ENCODE measurements at places on chromosomes 2 and 18.

- no peak for DNase-seq
Observed at GRCh38 chr18:75231053-75231406, 20.4 kb downstream of the TSHZ1 start.

GRCh38 chr2:75667884-75668283, 21.3 kb downstream of the MRPL19 start:
- DNase-seq = no peak

DNA sequence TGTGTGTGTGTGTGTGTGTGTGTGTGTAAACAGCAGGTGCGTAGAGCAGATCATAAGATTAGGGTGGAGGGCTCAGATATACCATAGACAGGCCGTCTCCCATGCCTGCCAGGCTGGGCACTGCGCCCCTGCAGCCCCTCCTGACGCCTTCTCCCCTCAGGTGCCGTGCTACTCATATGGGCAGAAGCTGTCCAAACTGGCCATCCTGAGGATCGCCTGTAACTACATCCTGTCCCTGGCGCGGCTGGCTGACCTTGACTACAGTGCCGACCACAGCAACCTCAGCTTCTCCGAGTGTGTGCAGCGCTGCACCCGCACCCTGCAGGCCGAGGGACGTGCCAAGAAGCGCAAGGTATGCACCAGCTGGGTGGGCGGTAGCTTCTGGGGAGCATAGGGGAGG, 10.0 kb downstream of the ATOH8 start:
- DNase-seq = no peak

DNA sequence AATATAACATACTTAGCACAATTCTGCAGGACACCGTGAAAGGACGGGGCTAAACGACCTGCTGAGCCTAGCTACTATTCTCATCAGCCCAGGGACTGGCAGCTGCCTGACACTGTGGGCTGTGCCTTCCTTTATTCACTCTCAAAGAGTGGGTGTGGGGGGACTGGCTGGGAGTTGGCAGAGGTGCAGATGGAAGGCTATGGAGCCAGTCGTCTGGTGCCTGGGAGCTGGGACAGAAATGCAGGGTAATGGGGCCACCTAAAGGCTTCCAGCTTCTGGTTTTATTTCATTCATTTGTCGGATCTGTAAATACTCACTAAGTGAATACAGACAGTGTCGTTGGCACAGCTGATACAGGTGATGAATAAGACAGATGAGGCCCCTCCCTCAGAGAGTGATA, 56.0 kb upstream of the NFU1 start:
- no peak for DNase-seq

GRCh38 chr2:128342550-128342949, 23.9 kb upstream of the HS6ST1 start:
- no peak for DNase-seq

DNA sequence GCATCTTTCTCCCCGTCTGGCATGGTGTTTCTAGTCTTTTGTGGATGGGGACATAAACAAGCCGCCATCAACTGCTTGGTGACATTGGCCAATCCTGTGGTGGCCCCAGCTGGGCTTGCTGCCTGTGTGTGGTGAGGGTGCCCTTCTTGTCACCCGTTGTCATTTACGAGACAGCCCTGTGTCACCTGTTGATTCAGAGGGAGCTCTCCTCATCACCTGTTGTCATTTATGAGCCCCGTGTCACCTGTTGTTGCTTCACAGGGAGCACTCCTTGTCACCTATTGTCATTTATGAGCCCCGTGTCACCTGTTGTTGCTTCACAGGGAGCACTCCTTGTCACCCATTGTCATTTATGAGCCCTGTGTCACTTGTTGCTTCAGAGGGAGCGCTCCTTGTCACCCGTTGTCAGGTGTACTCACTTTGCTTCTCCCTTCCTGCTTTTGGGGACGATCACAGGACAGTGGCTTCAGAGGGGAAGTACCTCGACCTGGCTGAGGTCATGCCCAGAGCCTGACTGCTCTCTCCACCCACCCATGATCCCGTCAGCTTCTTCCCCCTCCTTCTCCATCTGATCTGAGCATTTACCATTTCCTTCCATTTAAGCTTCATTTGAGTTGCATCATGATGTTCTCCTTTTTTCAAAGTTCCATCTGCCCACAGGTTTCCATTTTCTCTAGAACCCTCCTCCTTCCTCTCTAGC, 29.1 kb downstream of the HPCAL1 start:
- DNase-seq = peak; percentile 55

Measured in stimulated activated naive CD4-positive, alpha-beta T cell treated with Interleukin-2 at 50 U/mL for 16 hours (primary cell).